ENCODE measurements at places on chromosomes 6 and 20.
A peak's percentile ranks its signal among the peaks of the same experiment; 100 is the strongest.

GRCh38 chr6:154408891-154409500, 52.4 kb upstream of the IPCEF1 start:
- DNase-seq, result no peak

DNA sequence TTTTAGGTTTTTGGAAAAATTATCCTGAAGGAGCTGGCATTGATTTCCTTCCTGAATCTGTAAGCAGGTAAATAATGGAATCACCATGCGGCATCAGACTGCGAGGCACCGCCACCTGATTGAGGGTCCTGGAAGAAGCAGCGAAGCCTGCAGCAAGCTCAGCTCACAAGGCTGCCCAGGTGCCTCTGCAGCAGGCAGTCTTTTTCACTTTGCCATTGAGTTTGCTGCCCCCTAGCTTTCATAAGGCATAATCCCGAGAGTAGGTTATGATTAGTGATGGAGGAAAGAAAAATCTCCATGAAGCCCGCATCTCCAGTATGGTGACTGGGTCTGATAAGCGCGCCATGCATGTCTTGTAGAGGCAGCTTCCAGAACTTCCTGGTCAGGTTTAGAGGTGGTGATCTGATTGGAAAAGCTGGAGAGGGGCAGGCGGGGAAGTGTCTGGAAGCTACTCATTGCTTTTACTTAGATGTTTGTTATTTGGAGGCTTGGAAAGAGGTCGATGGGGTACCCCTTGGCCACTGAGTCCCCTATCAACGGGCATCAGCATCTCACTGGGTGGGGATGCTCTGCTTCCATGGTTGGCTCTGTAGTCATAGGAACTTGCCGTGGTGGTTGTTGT, 26.7 kb downstream of the IYD start:
- peak; percentile 65 for DNase-seq

GRCh38 chr6:111992851-111993250, 61.1 kb upstream of the CCN6 start:
- no peak for DNase-seq

- no peak for DNase-seq
Observed at GRCh38 chr20:44354979-44355497, 461 bp upstream of the HNF4A start.

GRCh38 chr20:47231382-47232039, 125.0 kb downstream of the ZMYND8 start:
- no peak for DNase-seq

GRCh38 chr20:19254956-19255355, 42.5 kb downstream of the SLC24A3 start:
- no peak for DNase-seq

GRCh38 chr6:122790423-122791309, 1.6 kb downstream of the SMPDL3A start:
- no peak for DNase-seq

- no peak for DNase-seq
Observed at GRCh38 chr6:24394780-24395437, 7.8 kb upstream of the MRS2 start.

- DNase-seq, result peak; percentile 86
Observed at GRCh38 chr20:21615617-21616080, 89.8 kb upstream of the PAX1 start.

DNA sequence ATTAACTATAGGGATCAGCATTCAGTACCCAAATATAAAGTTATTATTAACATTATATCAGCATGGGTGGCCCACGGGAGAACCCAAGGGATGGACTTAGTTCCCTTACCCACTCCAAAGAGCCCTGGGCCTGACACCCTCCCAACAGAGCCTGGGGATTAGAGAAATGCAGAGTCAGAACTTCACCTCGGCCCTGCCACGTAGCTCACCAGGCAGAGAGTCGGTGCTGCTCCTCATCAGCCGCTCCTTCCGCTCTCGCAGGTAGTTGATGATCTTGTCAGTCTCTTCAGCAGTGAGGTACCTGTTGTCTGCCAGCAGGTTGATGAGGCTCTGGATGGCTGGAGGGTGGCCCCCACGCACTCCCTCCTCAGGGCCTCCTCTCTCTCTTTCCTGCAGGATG, 26.6 kb downstream of the NCOA5 start:
- no peak for DNase-seq

- no peak for DNase-seq
Observed at GRCh38 chr20:58099956-58100730, 128.3 kb downstream of the ANKRD60 start.

DNA sequence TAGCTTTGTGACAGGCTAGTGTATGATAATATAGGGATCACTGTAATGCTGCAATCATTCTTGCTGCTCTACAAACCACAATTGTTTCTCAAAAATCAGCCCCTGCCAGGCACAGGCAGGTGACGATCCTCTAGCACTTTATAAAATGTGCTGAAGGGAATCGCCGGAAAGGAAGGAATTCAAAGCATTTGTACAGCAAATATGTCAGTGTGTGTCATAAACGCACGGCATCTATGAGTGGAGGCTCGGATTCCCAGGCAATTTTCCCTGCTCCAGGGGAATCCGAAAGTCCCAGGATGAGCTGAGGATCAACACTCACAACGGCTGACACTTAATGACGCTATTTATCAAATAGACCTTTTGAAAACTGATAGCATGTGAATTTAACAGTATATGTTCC, 1.4 kb downstream of the PHACTR1 start:
- no peak for DNase-seq

DNA sequence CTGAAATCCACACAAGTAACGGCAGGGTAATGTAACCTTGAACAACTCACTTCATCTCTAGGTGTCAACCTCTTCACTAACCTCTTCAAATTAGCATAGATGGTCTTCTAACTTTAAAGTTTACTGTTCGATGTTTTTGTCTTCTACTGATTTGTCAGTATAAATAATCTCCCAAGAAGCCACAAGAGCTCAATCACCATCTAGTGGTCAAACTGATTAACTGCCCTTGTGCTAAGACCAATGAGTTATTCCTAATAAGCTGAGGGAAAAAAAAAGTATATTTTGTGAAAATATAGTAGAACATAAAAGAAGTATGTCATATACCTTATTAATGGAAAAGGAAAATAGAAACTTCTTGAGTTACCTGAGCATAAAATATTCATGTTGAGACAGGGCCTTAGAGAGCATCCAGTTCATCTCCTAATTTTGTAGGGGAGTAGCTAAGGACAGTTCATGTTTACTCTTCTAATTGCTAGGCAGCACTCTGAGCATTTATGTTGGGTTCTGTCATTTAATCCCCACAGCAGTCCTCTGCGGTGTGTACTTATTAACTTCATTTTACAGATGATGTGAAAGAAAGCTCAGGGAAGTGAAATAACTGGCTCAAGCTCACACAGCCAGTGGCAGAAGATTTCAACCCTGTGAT, 317.1 kb downstream of the ESR1 start:
- DNase-seq, result no peak

GRCh38 chr6:106475284-106475683, 114.8 kb downstream of the CRYBG1 start:
- DNase-seq, result no peak

DNA sequence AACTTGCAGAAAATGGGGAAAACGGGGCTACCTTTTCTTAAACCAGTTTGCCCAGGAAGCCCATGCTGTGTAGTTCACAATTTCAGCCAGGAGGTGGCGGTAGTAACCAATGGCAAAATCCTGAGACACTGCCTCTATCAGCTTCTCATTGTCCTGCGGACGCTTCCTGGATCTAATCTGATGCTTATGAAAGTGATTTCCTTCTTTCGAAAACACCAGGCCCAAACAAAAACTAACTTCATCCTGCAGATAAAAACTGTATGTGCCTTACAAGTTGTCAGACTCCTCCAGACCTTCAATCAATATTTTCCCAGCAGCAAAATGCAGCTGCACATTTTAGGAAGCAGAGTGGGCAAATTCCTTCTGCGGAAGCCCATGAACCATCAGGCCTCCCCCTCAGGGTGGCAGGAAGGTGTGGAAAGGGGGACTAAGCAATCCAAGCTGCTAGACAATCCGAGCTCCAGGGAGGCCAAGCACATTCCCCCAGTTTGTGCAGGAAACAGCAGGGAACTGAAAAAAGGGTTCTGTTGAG, 88.5 kb downstream of the LY86 start:
- DNase-seq, result peak; percentile 85

DNA sequence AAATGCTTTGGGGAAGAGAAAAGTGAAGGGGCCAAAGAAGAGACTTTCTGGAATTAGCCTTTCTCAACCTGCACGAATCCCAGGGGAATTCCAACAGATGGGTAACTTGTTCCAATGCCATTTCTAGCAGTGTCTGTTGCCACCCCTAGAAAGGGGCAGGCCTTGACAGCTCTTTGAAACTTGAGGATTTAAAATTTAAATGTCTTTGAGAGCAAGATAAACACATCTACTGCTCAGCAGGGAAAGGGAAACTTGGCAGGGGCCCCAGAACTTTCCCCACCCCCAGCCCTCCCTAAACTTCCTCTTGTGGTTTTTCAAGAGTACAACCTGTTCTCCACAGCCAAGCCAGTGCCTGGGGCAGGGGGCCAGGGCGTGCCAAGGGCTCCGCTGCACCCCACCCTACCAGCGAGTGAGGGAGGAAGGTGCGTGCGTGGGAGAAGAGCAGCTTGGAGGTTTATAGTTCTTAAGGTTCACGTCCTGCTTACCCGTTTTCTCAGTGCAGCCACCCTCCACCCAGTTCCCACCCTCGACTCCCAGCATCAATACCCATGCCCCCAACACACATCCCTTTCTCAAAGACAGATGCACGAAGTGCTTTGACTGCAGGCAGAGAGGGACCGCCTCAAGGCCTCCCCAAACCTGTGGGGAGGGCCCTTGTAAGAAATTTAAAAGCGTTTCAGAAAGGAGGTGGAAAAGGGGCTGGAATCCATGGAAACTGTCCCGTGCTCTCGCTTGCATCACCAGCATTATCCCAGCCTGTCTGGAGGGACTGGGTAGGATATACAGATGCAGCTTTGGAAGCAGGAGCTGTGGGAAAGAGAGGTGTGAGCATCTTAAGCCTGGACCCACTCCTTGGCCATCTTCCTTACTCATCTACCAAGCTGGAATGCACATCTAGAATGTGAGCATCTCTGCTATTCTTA, 4.5 kb upstream of the TAF8 start:
- no peak for DNase-seq
